ENCODE measurements at places on chromosomes 6 and 20. TPM values are rescaled to one million over a fixed set of nuclear protein-coding genes. Genes with fewer than 3 reads are reported as not detected.

MTFR2 gene
- 1.1 TPM for total RNA-seq

LST1 gene
- 11.2 TPM for total RNA-seq

SRSF12 gene
- total RNA-seq = 18.0 TPM

ANKEF1 gene
- 7.4 TPM for total RNA-seq

LRRC73 gene
- 0.99 TPM for total RNA-seq

KIAA0408 gene
- 41.1 TPM for total RNA-seq

LRFN2 gene
- total RNA-seq = 6.2 TPM

KHDRBS2 gene
- total RNA-seq = 21.8 TPM

DZANK1 gene
- 4.0 TPM for total RNA-seq

BCL2L1 gene
- 133 TPM for total RNA-seq

FAM217A gene
- not detected for total RNA-seq

TCF15 gene
- 0.44 TPM for total RNA-seq

AKAP12 gene
- 228 TPM for total RNA-seq

COX4I2 gene
- 3.2 TPM for total RNA-seq

GNMT gene
- total RNA-seq = not detected

REPS1 gene
- 77.6 TPM for total RNA-seq

PPIL6 gene
- 10.0 TPM for total RNA-seq

PRKN gene
- 19.5 TPM for total RNA-seq

C6orf141 gene
- total RNA-seq = 0.77 TPM

ADGB gene
- total RNA-seq = 3.1 TPM

PKIG gene
- total RNA-seq = 54.3 TPM

IP6K3 gene
- 3.7 TPM for total RNA-seq

UST gene
- total RNA-seq = 17.5 TPM

CLPSL2 gene
- total RNA-seq = not detected

CFAP61 gene
- 2.1 TPM for total RNA-seq

ZNF451 gene
- 153 TPM for total RNA-seq

SPINT4 gene
- not detected for total RNA-seq

DYNLT2 gene
- 6.4 TPM for total RNA-seq

TCP11 gene
- 0.99 TPM for total RNA-seq

PSORS1C1 gene
- 0.22 TPM for total RNA-seq

DLK2 gene
- 2.6 TPM for total RNA-seq

MACROD2 gene
- 65.6 TPM for total RNA-seq

PAK5 gene
- 12.2 TPM for total RNA-seq

CASS4 gene
- 1.4 TPM for total RNA-seq

RAET1L gene
- not detected for total RNA-seq

SMPDL3A gene
- total RNA-seq = 22.2 TPM

ATP6V1G2 gene
- 19.2 TPM for total RNA-seq

GGTLC1 gene
- total RNA-seq = not detected

MATN4 gene
- 11.4 TPM for total RNA-seq

SPATS1 gene
- total RNA-seq = not detected

SIGLEC1 gene
- 3.1 TPM for total RNA-seq

METTL24 gene
- 12.0 TPM for total RNA-seq

TSBP1 gene
- not detected for total RNA-seq

OR12D3 gene
- total RNA-seq = not detected

COL12A1 gene
- total RNA-seq = 482 TPM

FRK gene
- 2.3 TPM for total RNA-seq

EYA4 gene
- total RNA-seq = 7.7 TPM

CTCFL gene
- 0.27 TPM for total RNA-seq

PACSIN1 gene
- 32.2 TPM for total RNA-seq

BMP7 gene
- total RNA-seq = 29.6 TPM

SLC17A3 gene
- not detected for total RNA-seq

EPHA7 gene
- total RNA-seq = 39.6 TPM

EPPIN gene
- not detected for total RNA-seq

OR2B6 gene
- total RNA-seq = not detected

TUBB2B gene
- 434 TPM for total RNA-seq

RAET1E gene
- 0.22 TPM for total RNA-seq

COL10A1 gene
- 8.5 TPM for total RNA-seq

All from camera-type eye (tissue), 1 donor.